Kidney glomerular epithelial cell (primary cell): ENCODE measurements at places on chromosomes 13 and 19.

DNA sequence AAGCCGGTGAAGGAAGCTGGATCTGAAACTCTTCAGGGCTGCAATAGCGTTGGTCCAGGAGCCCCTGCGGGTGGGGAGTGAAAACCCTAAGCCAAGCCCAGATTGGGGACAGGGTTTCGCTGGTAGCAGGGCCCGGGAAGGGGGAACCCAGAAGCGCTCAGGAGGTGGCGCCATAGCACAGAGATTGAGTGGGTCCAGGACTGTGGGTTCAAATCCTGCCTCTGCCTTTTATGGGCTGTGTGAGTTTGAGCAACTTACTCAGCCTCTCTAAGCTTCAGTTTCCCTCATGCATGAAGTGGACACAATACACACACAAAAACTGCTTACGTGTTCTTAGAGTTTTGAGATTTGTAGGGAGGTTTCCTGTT is 8.3 kb upstream of the SYCN start:
- DNase-seq: no peak

GRCh38 chr13:43166644-43167457 is 143.5 kb downstream of the DNAJC15 start:
- no peak for DNase-seq

GRCh38 chr19:3274942-3275582 is 50.6 kb downstream of the CELF5 start:
- DNase-seq: no peak

GRCh38 chr19:12779162-12779993 is 4.0 kb upstream of the HOOK2 start:
- DNase-seq: peak; percentile 23

DNA sequence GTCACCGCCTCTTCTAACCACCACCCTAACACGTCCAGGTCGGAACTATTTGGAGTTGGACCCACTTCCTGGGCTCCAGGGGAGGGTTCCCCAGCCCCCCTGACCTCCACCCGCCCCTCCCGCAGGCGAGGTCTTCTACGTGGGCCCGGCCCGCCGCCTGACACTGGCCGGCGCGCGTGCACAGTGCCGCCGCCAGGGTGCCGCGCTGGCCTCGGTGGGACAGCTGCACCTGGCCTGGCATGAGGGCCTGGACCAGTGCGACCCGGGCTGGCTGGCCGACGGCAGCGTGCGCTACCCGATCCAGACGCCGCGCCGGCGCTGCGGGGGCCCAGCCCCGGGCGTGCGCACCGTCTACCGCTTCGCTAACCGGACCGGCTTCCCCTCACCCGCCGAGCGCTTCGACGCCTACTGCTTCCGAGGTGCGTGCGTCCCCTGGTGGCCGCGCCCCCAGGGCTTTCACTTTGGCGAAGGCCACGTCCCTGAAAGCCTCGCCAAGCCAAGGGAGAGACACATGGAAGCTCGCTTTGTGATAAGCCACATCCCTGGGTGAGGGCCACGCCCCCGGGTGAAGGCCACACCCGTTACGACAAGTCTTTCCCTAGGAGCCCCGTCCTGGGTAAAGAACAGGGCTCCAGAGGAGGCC is 13.2 kb downstream of the NCAN start:
- DNase-seq: peak; percentile 27

DNA sequence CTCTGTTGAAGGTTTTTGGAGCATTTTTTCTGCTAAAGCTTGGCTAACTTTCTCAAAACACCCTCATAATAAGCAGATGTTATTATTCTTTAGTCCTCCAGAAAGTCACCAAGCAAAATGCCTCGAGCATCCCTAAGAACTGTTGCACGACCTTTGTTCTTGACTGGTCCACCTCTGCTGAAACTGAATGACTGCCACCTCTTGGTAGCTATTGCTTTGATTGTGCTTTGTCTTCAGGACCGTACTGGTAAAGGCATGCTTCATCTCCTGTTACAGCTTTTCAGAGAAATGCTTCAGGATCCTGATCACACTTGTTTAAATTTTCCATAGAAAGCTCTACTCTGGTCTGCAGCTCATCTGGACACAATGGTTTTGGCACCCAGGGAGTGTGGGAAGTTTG is 254.8 kb downstream of the DCT start:
- DNase-seq: no peak

DNA sequence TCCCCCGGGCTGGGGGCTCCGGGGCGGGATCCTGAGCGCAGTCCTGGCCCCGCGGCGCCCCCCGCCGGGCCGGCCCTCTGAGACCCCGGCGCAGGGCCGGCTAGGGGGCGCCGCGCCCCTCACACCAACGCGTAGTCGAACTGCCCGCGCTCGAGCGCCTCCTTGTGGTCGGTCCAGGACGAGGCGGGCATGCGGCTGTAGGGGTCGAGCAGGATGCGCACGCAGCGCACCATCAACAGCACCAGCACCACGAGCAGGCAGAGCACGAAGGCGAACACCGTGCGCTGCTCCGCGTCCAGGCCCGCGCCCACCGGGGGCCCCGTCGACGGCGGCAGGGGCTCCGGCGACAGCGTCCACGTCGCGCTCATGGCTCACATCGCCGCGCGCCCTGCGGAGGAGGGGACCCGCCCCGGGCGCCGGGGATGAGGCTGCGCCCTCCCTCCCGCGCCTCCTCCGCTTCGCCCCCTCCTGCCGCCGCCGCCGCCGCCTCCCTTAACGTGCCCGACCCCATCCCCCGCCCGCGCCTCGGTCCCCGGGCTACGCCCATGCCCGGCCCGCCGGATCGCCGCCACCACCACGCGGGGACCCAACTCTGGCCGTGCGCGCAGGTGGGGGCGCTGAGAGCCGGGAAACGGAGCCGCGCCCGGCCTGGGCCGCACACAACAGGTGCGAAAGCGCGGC is 624 bp downstream of the CTXN1 start:
- peak; percentile 28 for DNase-seq

DNA sequence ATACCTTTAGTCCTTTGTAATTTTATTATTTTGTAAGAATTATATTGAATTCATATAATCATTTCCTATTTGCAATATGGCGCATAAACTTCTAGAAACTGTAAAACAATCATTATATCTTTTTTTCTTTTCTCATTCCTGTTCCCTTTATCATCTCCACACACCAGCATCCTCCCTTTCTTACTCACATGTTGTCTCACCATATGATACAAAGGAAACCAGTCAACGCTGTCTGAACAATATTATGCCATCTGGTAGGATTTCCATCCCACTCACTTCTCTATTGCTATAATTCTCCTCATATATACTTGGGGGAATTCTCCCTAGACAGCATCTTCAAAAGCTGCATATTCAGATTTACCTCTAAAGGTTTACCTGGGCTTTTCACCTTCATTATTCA is 389.8 kb downstream of the NDFIP2 start:
- no peak for DNase-seq

DNA sequence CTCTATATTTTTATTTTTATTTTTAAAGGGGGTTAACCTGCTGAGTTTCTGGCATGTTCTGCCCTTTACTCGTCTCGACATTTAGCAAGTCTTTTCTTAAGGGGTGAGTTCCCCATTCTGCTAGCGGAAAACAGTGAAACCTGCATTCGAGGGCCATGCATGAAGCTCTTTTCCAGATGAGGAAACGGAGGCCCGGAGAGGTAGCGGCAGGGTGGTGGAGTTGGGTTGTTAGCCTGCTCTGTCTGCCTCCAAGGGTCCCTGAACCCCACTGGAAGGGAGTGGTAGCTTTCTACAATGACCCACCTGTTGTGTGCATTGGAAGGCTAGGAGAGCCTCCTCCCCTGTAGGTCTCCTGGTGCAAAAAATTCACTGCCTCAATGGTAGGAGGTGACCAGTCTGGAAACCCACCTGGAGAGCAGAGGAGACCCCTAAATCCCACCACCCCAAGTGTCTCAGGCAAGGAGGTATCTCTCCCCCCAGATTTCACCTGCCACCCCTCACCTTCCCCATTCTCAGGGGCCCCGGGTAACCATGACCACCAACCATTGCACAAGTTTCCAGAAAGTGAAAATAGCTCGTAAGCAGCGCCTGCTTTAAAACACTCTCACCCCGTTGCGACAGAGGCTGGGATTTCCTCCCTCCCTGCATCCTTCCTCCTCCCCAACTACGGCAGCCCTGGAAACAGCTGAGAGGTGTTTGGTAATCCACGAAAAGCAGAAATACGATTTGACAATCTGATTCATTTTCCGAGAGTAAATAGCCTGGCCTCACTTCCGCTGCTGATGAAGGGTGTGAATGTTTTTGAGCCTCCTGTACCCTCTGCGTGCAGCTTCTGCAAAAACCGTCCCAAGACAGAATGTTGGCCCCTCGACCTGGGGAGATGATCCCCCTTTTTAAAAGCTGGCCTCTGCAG is 3.5 kb downstream of the KLF2 start:
- no peak for DNase-seq

- no peak for DNase-seq
Measured at GRCh38 chr19:9431475-9431874, 3.9 kb downstream of the ZNF266 start.

DNA sequence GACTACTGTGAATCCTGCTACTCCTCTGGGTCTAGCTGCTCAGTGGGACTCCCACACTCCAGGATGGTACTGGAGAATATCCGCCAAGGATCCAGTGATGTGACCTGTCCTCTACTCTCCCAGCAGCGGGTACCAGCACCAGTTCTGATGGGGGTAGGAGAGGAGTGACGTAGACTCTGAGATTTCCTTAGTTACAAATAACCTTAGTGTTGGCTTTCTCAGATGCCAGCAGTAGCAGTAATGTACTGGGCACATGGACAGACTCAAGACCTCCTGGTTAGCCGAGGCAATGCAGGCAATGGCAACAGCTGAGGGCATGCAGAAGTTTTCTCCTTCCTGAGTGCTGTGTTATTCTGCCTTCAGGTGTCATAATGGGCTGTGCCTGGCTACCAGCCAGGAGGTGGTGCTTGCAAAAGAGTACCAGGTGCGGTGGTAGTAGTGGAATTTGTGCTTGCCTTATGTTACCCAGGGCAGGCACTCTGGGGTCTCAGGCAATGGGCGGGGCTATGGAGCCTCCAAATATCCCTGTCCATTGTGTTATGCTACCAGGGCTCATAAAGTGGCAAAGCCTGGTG is 105.3 kb upstream of the KLF5 start:
- DNase-seq: no peak

GRCh38 chr13:49210114-49210513 is 10.0 kb upstream of the MLNR start:
- DNase-seq: no peak

DNA sequence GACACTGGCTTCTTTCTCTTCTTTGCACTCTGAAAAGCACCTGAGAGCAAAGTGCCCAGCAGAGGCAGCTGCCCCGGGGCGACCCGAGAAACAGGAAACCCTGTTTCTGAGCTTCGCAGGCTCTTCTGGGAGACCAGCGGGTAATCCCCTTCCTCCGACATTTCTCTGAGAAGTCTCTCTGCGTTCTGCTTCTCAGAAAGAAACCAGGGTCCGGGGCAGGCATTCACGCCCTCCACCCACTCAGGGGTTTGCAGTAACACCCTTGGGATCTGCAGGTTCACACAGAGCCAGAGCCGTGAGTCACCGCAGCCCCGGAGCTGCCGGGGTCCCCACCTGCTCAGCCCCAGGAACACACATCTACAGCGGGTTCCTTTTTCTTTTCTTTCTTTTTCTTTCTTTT is 86.0 kb downstream of the GADD45B start:
- DNase-seq: no peak

DNA sequence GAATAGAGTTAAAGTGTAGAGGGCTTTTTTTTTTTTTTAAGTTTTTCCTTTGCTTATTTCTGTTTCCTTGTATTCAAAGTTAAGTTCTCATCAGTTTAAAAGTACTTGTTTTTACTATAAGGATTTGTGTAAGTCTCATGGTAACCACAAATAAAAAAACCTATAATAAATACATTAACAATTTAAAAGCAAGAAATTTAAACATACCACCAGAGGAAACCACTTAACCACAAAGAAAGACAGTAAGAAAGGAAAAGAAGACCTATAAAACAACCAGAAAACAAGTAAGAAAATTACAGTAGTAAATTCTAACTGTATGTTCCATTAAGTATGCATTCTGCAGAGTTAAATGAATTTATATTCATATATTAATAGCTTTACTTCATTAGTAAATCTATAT is 999.1 kb upstream of the ATXN8OS start:
- no peak for DNase-seq

DNA sequence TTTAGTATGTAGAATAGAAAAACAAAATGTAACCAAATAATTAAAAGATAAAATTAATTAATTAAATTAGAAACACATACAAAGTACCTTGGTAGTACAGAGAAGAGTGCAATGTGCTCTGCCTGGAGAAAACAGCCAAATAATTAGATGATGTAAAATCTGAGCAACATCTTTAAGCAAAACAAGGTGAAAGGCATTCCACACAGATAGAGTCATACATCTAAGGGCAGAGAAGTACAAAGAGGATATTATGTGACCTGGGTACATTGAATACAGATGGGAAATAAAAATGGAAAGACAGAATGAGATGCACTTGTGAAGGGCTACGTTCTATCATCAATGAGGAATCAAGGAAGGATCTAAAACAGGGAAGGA is 25.2 kb upstream of the FNDC3A start:
- DNase-seq: no peak

- no peak for DNase-seq
Measured at GRCh38 chr13:40187841-40188591, 478.4 kb downstream of the FOXO1 start.

DNA sequence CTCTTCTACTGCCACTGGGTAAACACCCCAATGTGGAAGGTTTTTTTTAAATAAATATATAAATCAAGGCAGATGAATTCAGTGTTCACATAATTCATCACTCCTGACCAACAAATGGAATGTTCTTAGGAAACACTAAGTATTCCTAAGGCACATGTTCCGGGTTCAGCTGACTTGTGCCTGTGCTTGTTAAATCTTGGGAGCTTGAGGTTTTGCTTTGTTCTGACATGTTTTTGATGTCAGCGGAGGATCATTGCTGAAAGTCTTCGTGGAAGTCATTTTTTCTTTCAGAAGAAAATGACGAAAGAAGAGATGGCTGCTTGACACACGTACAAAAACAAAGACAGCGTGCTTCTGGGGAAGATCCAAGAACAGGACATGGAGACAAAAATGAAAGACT is 185.8 kb downstream of the MZT1 start:
- no peak for DNase-seq

GRCh38 chr13:33694546-33694945 is 123.4 kb upstream of the RFC3 start:
- no peak for DNase-seq

- peak; percentile 70 for DNase-seq
Measured at GRCh38 chr13:110062777-110063442, 244.0 kb downstream of the COL4A1 start.

- no peak for DNase-seq
Measured at GRCh38 chr19:18155095-18156087, 2.4 kb downstream of the PIK3R2 start.

GRCh38 chr13:43783820-43784219 is 3.0 kb downstream of the ENOX1 start:
- no peak for DNase-seq

- no peak for DNase-seq
Measured at GRCh38 chr13:107276936-107277335, 709.0 kb upstream of the ARGLU1 start.

- peak; percentile 75 for DNase-seq
Measured at GRCh38 chr19:9586764-9587163, 2.5 kb upstream of the ZNF121 start.

- no peak for DNase-seq
Measured at GRCh38 chr13:43831088-43831487, 44.3 kb upstream of the ENOX1 start.
